A172 (cell line): ENCODE measurements at places on chromosomes 11 and 22. TPM values are rescaled to one million over a fixed set of nuclear protein-coding genes. Genes with fewer than 3 reads are reported as not detected.

The OMP gene
- total RNA-seq = not detected in 2 replicates

The OR2AG1 gene
- total RNA-seq = not detected in 2 replicates

The ISX gene
- total RNA-seq = not detected in 2 replicates

The DERL3 gene
- 0.79 and 1.7 TPM in 2 replicates for total RNA-seq

- no peak for DNase-seq
Observed at GRCh38 chr11:8792710-8793109, 110.1 kb downstream of the RPL27A start.

- DNase-seq = no peak
Observed at GRCh38 chr22:38348751-38349496, 31.7 kb upstream of the CSNK1E start.

- no peak for DNase-seq
Observed at GRCh38 chr22:30023099-30023660, 57.1 kb upstream of the HORMAD2 start.

DNA sequence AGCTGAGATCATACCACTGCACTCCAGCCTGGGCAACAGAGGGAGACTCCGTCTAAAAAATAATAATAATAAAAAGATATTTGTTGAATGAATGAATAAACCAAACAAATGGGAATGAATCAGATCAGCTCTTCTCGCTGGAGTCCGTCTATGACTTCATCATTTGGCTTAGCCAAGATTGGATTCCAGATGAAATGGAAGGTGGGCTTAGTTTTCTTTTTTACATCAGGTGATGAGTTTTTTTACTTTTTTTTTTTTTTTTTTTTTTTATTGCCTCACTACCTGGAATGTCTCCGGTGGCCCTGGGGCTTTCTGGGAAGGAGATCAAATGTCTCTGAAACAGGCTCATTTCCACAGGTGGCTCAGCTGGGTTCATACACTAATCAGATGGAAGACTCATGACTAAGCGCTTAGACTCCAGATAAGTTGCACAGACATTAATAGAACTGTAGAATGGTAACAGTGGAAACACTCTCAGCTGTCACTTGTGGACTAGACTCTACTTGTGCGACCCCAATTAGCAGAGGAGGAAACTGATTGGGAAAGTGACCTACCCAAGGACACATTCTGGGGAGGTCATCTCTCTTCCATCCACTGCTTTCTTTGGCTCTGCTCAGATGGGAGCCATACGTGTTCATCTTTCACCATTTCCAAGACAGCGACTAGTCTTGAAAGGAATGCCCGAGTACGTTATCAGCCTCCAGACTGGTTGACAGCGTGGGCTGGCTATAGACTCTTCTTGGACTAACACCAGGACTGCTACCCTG is 20.5 kb upstream of the RBFOX2 start:
- DNase-seq = peak; percentile 36
